ENCODE measurements at places on chromosomes 11 and 22. TPM values are rescaled to one million over a fixed set of nuclear protein-coding genes. Genes with fewer than 3 reads are reported as not detected.

- no peak for DNase-seq
Measured at GRCh38 chr11:117928446-117929141, 608 bp downstream of the TMPRSS13 start.

DNA sequence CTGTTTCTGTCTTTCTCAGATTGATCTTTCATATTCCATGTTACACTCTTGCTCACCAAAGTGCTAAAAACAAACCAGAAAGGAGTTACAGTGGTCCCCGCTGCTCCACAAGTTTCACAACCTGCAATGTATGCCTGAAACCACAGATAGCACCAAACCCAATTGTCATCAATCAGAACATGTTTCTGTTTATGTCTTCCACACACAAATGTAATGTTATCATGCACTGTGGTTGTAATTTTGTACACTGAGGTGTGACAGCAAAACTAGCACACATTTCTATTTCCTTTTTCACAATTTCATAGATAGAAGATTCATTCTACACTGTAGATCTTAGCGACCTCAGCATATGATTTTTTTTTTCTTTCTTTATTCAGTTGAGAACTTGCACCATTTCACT lies 1045.9 kb upstream of the RAG2 start:
- DNase-seq = no peak

- peak; percentile 40 for DNase-seq
Measured at GRCh38 chr22:42202669-42203068, 67.8 kb downstream of the TCF20 start.

DNA sequence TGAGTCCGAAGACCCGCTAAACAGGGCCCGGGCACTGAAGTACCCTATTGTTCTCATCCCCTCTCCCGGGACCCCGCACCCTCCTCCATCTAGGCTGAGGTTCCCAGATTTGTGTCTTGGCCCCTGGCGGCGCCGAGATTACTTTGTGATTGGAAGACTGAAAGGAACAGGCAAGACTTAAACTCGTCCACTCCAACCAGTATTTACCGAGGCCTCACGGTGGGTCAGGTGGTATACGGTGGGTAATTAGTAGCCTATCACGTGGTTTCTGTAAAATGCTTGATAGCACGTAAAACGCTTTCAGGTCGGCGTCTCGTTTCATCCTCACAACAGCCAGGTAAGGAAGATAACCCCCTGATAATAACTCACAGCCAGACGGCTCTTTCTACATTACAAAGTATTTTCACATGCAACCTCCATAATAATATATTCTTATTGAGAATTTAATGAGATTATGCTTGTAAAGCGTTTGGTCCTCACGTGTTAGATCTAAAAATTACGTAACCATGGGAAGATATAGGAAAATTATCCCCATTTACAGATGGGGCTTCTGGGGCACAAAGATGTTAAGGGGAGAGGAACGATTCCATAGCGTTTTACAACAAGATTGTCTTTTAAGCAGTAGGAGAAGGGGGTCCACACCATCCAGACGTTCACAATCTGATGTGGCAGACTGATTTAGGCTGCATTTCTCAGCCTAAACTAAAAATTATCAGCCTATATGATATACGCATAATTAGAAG lies 642 bp upstream of the PIK3C2A start:
- peak; percentile 46 for DNase-seq

GRCh38 chr22:49768077-49768910 lies 59.4 kb downstream of the BRD1 start:
- no peak for DNase-seq

DNA sequence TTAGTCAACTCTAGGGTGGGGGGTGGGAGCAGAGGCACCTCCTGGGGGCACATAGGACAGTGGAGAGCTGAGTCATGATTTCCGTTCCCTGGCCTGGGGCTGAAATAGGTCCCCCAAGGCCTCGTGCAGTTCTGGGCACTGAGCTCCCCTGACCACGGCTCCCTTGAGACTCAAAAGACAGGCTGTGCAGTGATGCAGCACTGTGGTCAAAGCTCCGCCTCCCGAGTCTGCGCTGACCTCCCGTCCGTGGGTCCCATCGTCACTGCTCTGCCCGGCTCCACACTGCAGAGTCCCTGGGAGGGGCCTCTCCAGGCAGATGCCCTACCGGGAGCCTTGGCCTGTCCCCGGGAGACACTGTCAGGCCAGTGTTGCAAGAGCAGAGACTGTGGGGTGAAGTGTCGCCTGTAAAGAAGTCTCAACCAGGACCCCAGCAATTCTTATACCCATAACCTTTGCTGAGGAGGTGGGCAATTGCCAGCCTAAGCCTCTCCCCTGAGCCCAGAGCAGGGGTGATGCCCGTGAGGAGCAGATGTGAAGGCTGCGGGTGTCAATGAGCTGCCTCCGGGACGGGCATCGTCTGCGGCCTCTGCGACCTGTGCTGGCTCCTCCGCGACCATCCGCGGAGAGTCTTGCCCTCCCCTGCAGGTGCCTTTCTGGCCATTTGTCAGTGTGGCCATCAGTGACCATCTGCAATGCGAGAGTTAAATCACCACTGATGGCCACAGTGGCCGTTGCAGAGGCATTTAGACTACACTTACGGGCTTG lies 877.3 kb downstream of the BRD1 start:
- no peak for DNase-seq

DNA sequence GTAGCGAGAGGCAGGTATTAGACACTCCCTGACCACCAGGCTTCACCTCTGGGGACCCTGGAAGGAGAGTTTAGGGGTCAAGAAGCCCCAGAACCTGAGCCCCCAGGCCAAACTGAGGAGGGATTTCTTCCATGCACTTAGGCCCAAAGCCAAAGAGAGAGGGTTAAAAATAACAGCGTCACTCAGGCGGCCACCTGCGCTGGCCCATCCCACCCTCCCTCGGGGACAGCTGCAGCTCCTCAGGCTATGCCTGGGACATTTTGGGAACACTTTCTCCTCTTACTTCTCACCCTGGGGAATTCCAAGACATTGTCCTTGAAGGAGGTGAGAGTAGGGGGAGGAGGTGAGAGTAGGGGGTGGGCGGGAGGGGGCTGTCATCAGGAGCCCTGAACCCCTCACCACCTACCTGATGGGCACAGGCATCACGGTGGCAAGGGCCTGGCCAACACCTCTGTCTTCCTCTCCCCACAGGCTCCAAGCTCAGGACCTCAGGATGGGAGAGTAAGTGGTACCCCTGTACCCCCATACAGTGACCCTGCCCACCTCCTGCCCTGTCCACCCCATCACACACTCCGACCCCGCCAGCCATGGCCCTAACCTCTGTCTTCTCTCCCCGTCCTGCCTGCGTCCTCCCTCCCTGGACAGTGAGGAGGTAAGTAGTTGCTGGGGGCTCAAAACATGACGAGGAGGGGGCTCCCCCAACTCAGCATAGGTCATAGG lies 583 bp downstream of the TNNI2 start:
- no peak for DNase-seq

DNA sequence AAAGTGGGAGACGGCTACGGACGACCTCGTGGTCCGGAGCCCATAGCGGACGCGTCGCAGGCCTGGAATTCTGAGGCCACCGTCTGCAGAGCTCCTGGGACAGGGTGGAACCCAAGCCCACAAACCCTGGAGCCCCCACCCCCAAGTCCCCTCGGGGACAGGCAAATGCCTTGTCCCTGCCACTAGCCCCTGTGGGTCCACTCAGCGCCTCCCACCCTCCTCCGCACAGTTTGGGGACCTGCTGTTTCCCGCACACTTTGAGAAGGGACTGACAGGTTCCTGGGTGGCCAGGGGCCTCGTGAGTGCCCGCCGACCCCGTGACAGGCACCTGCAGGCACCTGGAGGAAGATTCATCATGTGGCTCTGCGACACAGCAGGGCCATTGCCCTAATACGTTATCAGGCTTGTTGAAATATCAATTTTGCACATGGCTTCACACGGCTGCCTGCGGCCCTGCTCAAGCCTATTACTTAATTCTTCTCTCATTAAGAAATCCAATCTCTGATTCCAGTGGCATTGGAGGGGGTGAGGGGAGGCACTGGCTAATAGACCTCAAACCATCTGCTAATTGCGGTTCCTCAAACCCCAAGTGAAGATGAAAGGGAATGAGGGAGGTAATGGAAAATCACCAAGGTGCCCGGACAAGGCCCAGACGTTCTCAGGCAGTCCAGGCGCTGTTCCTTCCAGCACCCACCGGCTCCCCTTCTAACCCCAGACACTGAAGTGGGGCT lies 672.5 kb downstream of the BRD1 start:
- no peak for DNase-seq

- no peak for DNase-seq
Measured at GRCh38 chr11:79226126-79226525, 214.7 kb downstream of the TENM4 start.

DNA sequence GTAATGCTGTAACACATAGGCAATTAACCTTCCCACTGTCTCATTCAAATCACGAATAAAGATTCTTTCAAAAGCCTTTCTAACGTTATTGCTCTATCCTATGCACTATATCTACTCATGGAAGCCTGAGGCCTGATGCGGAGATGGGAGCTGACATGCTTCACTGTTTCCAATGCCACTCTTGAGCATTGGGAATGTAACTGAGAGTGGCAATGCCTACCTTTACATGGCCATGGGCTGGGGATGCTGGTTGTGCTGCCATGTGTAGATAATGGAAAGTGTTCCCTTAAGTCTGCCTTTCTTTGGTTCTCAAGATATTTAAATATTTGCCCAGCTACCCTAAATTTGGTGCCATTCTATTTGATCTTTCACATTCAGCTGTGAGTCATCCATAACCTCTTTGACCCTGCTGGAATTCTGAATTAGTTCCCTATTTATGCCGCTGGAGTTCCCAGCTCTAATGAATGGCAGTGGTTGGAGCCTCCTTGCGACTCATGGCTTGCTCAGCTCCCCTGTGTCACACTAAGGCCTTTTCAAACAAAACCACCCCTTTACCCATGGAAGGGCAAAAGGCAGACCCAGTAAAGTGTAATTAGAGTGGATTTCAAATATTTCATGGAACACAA lies 21.4 kb upstream of the DKK3 start:
- peak; percentile 90 for DNase-seq

DNA sequence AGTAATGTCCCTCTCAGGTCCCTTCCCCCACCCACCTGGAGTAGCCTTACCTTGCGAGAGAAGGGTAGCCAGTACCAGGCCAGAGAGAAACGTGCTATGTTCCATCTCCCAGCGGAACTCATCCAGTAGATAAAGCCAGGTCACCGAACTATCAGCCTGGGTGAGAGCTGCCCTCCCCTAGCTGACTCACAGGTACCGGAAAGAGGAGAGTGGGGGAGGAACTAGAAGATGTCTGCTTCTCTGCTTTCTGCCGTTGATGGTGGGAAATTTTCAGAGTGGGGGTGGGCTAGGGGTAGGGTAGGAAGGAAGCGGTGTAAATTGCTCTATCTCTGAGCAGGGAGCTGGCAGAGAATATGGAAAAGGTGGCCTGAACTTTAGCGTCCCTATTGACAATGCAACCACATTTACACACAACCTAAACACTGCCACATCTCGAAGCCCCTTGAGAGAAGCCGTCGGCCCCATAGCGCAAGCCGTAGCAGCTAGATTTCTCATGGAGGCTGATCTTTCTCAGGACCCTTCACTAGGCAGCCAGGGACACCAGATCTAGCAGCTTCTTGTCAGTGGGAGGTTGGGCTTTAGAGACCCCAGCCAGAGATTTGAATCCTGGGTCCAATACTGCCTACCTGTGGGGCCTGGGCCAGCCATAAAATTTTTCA lies at the start of gene CD3D:
CD3D (minus strand) TSS at position 203 of the 659 bp plus-strand sequence; CDS start at position 105, 98 bp downstream.
- DNase-seq = no peak

DNA sequence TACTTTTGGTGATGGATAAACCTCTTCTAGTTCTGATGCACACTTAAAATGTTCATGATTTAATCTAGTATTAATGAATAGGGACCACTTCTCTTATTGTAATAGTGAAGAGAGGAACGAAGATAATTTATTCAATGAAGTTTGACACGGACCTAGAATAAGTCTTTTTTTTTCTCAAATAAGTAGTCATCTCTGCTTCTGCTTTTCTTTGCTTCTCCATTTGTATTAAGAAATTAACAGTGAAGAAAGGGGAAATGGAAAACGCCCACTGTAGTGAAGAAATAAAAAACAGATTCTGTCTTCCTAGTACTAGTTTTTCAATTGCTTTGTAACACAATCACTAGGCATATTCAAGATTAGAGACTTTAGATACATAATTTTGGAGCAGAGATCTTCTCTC lies 73.0 kb downstream of the CD44 start:
- no peak for DNase-seq

DNA sequence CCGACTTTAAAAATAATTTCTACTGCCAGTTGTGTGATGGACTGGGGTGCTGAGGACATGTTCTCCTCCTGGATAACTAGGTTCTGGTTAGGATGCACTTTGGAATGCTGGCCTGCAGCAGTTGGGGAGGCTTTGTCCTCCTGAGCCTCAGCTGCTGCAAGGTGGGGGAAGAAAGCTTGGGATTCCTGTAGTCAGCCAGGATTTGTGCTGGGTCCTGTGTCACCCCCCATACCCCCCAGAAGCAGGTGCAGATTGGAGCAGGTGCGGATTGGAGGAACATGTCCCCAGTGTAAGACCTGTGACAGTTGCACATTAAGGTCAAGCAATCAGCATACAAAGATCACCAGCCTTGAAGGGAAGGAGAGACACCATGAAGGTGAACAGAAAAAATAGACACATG lies 51.1 kb downstream of the MED15 start:
- no peak for DNase-seq

- no peak for DNase-seq
Measured at GRCh38 chr22:30017375-30018223, 62.7 kb upstream of the HORMAD2 start.

GRCh38 chr11:102253020-102253715 lies 64.1 kb upstream of the BIRC3 start:
- no peak for DNase-seq

- no peak for DNase-seq
Measured at GRCh38 chr11:121513807-121514206, 61.0 kb upstream of the SORL1-AS1 start.

GRCh38 chr22:31652911-31653684 lies 8.9 kb downstream of the PISD start:
- DNase-seq = no peak

DNA sequence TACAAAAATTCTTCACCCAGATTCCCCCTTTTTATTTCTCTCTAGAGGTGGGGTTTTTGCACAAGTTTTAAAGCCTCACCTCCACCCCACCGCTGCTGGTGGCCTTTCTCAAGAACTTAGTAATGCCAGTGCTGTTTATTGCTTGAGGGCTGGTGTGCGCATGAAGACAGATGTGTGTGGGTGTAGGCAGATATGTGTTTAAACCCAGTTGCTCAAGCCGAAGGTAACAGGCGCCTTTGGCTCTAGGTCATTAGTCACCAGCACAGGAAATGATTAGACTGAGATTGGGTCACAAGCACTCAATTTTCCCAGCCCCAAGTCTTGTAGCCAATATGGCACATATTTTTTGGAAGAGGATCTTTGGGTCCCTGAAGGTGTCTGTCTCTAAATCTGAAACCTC lies 2.7 kb upstream of the CLMP start:
- peak; percentile 84 for DNase-seq

DNA sequence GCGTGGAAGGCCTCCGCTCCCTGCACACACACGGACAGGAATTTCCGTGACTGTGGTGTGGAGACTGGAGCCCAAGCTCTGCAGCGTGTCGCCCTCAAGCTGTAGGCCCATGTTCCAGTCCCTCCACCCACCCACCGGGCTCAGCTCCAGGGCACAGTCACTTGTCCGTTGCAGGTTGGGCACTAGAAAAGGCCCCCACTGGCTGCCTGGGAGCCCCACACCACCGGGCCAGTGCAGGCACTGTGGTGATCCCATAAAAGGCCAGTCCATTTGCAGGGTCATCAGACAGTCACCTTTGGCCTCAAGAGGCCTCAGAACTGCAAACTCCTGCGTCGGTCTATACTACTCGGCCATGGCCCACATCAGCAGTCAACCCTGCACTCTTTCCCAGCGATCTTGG lies 16.3 kb downstream of the RAB36 start:
- no peak for DNase-seq

KCNK4 gene
- not detected for total RNA-seq

CCDC87 gene
- total RNA-seq = 0.34 TPM

NAALAD2 gene
- not detected for total RNA-seq

CBX7 gene
- total RNA-seq = 3.3 TPM

OR2AG1 gene
- not detected for total RNA-seq

RBM4 gene
- total RNA-seq = 86.4 TPM

GPR152 gene
- total RNA-seq = not detected
